Transverse colon (tissue), 4 donors: ENCODE measurements at places on chromosomes 16 and 17. TPM values are rescaled to one million over a fixed set of nuclear protein-coding genes. Genes with fewer than 3 reads are reported as not detected.

- DNase-seq = no peak
Observed at GRCh38 chr16:72474501-72475123, 302.7 kb upstream of the PMFBP1 start.

DNA sequence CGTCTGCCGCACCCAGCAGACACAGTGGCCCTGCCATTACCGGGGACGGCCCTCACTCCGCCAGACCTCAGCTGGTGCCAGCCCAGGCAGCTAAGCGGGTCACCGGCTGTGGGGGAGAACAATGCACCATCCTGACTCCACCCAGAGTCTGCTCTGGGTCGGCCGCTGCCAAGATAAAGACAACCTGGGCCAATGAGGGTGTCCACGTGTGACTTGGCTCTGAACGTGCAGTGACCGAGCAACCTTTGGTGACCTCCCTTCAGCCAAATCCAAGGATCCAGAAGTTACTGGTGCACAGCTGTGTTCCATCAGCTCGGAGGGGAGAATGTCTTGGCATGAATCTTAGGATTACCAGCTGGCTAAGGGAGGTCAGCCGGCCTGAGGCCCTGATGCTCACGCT lies 155.9 kb downstream of the NTN1 start:
- no peak for DNase-seq

- DNase-seq = peak; percentile 88
Observed at GRCh38 chr16:67199011-67199807, at the start of gene ELMO3. TSS of gene ELMO3 (plus strand) at chr16:67199131. CDS start at chr16:67199327, 196 bp downstream.

RAPGEFL1 gene
- 220 TPM for total RNA-seq

CTF1 gene
- total RNA-seq = 0.82 TPM

ST6GALNAC2 gene
- total RNA-seq = 1.4 TPM
